ENCODE measurements at places on chromosomes 11 and 22.
A peak's percentile ranks its signal among the peaks of the same experiment; 100 is the strongest.

DNA sequence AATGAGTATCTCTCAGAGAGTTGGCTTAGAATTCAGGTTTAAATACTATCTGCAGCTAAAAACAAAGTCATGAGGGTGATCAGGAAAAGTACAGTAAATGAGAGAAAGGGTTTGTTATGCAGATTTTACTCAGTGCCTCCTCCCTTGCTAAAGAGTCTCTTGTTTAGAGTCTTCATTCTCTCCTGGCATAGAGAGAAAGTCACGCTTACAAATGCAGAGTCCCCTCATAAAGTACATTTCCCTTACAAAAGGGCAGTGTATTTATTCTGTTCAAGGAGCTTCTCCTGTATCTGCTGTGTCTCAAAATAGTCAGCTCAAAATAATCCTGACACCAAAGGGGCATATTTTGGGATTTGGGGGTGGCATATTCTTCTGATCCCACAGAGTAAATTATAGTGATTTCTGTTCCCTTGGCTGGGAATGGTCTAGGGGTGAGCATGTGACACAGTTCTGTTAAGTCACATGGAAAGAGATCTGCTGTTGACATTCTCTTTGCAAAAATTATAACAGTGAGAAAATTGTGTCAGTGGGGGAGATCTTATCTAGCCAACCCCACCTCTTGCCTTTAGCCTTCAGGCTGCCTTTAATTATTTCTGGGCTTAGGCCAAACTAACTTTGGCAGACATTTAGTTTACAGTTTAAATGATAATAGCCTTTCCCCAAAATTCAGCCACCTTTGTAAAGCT is 102.9 kb downstream of the MTNR1B start:
- H3K4me1 ChIP-seq = no peaks in the 10 kb centered on the region
- no peaks in the 10 kb centered on the region for H3K36me3 ChIP-seq
- no peak for DNase-seq

GRCh38 chr22:22692707-22693530 is 48.5 kb downstream of the GGTLC2 start:
- H3K4me3 ChIP-seq = no peak overlapping the region
- peaks cover 15% of the 10 kb centered on the region for H3K27me3 ChIP-seq
- H3K36me3 ChIP-seq = no peaks in the 10 kb centered on the region
- no peaks in the 10 kb centered on the region for H3K4me1 ChIP-seq
- no peak for DNase-seq

DNA sequence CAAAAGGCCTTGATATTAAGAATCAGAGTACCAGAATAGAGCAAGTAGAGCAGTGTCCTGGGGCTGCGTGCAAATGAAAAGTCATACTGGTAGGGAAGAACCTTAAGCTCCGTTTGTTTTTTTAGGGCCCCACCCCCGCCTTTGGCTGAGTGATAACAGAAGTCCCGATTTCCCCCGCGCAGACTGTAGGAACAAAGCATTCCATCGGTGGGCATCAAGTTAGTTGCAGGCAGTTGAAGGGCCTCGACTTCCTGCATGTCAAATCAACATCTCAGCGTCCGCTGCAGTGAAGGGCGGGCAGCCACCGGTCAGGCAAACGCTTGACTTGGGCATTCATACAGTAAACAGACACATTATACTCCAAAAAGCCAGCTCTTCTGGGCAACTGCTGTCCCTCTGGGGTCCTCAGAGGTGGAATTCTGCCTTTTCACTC is 11.7 kb downstream of the LRP4 start:
- DNase-seq = no peak
- H3K27me3 ChIP-seq = no peaks in the 10 kb centered on the region
- H3K27ac ChIP-seq = peak overlapping the region; percentile 11
- H3K4me1 ChIP-seq = peaks cover 22% of the 10 kb centered on the region
- H3K4me3 ChIP-seq = no peak overlapping the region
- no peaks in the 10 kb centered on the region for H3K36me3 ChIP-seq

GRCh38 chr11:18027475-18027874 is 14.6 kb upstream of the SERGEF start:
- no peak for DNase-seq
- no peaks in the 10 kb centered on the region for H3K36me3 ChIP-seq
- H3K27ac ChIP-seq = no peak overlapping the region

DNA sequence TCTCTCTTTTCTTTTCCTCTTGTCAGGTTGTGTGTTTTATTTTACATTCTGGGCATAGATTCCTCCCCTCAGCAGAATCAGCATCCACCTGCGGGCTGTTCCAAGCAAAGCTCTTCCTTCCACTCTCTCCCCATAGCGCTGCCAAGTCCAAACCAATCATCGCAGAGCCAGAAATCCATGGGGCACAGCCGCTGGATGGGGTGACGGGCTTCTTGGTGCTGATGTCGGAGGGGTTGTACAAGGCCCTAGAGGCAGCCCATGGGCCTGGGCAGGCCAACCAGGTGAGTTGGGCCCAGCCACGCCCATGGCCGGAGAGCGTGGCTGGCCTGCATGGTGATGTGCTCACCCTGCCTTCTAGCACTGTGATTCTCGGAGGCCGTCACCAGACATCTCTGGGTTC is 22.1 kb downstream of the TAB1 start:
- no peak for DNase-seq
- H3K4me3 ChIP-seq = no peak overlapping the region
- H3K4me1 ChIP-seq = peaks cover 2% of the 10 kb centered on the region
- no peak overlapping the region for H3K27ac ChIP-seq

GRCh38 chr22:33706100-33706499 is 214.2 kb downstream of the LARGE1 start:
- peaks cover 56% of the 10 kb centered on the region for H3K4me1 ChIP-seq
- DNase-seq = no peak
- H3K36me3 ChIP-seq = no peaks in the 10 kb centered on the region

DNA sequence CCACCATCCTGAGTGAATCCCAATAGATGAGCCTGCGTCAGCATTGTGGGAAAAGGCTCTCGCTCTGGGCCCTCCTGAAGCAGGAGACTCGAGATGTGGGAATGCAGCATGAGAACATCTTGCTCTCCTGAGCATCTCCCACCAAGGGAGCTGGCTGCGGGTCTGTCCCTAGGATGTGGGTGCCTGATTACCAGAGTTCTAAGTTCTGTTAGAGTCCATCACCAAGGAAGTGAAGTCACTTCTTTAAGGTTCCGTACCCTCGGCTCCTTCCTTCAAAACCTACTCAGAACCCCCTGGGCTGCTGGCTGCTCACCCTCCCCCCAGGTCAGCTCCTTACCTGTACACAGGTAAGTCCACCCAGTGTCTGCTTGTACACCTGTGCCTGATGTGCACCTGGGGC is 100.5 kb upstream of the IGLL5 start:
- no peak overlapping the region for H3K27ac ChIP-seq
- no peaks in the 10 kb centered on the region for H3K4me1 ChIP-seq
- no peaks in the 10 kb centered on the region for H3K36me3 ChIP-seq

GRCh38 chr11:24357620-24358410 is 139.0 kb upstream of the LUZP2 start:
- no peak for DNase-seq
- no peaks in the 10 kb centered on the region for H3K36me3 ChIP-seq
- H3K27me3 ChIP-seq = no peaks in the 10 kb centered on the region
- H3K4me3 ChIP-seq = no peak overlapping the region
- H3K27ac ChIP-seq = no peak overlapping the region
- H3K4me1 ChIP-seq = no peaks in the 10 kb centered on the region

DNA sequence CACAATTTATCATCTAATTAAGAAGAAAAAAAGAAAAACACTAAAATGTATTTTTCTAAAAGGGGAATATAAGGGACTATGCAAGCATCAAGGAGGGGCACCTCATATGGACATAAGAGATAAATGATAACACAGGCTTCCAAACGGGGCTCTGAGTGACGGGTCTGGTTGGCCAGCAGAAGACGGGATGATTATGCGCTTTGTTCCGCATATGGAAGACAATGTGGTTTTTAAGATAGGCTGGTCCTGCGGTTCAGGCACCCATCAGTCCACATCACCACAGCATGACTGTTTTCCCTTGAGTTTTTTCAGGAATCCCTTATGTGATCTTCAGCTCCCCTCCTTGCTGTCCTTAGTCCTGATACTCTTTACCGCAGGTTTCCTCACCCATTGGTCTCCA is 404.6 kb downstream of the OPCML start:
- no peaks in the 10 kb centered on the region for H3K36me3 ChIP-seq
- no peak overlapping the region for H3K27ac ChIP-seq
- no peak overlapping the region for H3K4me3 ChIP-seq
- no peak for DNase-seq
- peaks cover 57% of the 10 kb centered on the region for H3K27me3 ChIP-seq

DNA sequence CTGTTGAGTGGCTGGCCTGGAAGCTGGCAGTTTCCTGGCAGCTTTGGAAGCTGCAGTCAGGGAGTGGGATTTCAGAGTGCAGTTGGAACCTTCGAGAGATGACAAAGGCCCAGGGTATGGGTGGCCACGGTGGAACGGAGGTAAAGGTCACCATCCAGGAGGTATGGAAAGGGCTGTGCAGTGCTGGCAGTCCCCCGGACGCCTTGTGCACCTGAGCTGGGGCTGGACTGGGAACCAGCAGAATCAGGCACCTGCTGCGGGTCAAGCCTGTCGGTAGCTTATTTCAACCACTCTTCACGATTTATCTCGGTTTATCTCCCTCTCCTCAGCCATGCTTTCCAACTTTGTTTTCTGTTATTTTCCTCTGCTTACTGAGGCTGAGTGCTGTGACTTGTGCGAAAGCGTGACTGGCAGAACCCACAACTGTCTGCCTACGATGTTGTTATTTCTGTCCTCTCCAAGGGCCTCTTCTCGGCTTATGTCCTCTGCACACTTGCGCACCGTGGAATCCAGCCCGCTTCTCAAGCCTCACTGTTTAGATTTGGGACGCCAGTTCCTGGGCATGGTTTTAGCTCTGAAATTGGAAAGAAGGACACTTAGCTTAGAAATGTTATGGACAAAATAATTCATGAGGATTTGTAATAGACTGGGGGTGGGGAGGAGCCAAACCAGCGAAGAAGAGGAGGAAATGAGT is 24.0 kb upstream of the ATXN10 start:
- no peak overlapping the region for H3K27ac ChIP-seq
- H3K4me3 ChIP-seq = no peak overlapping the region
- peaks cover 7% of the 10 kb centered on the region for H3K4me1 ChIP-seq
- DNase-seq = no peak

DNA sequence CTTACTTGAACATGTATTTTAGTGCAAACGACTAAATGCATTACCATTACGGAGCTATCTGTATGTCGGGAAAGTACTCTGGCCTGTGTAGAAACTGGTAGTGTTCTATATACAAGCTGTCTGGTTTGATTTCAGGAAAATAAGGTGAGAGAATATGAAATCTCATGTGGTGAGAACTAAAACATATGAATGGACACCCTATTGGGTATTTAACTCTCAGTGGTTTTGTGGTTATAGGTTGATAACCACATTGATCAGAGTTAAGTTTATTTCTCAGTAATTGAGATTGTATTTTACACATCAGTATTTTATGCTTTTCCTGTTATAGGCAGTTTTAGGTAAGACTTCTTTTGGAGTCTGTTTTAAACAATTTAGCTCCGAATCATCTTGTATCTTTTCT is 10.4 kb downstream of the ANO5 start:
- H3K4me3 ChIP-seq = no peak overlapping the region
- H3K27ac ChIP-seq = no peak overlapping the region
- H3K4me1 ChIP-seq = peaks cover 77% of the 10 kb centered on the region
- DNase-seq = no peak

GRCh38 chr11:126703662-126704061 is 296.9 kb downstream of the KIRREL3 start:
- no peak overlapping the region for H3K27ac ChIP-seq
- DNase-seq = no peak
- peaks cover 18% of the 10 kb centered on the region for H3K27me3 ChIP-seq
- H3K4me1 ChIP-seq = peaks cover 17% of the 10 kb centered on the region
- no peaks in the 10 kb centered on the region for H3K36me3 ChIP-seq

DNA sequence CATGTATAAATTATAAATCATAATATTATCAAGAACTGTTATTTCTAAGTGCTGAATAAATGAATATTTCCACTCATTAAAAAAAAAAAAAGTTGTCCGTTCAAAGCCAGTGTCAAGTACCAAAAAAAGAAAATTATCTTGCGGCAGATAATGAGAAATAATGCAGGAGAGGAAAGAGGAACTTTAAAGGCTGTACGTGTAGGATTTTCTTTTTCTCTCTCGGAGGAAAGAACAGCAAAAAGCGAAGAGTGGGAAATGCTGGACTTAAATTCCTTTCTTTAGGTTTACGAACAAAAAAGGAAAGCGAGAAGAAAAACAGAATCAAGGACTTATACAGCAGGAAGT is 999 bp upstream of the CCDC83 start:
- peaks cover 13% of the 10 kb centered on the region for H3K4me1 ChIP-seq
- peak overlapping the region; percentile 91 for H3K27ac ChIP-seq
- DNase-seq = no peak
- no peaks in the 10 kb centered on the region for H3K36me3 ChIP-seq
- no peaks in the 10 kb centered on the region for H3K27me3 ChIP-seq

GRCh38 chr11:17541330-17541885 is 2.8 kb downstream of the USH1C start:
- H3K27ac ChIP-seq = no peak overlapping the region
- H3K4me3 ChIP-seq = no peak overlapping the region
- H3K27me3 ChIP-seq = peaks cover 48% of the 10 kb centered on the region
- H3K36me3 ChIP-seq = no peaks in the 10 kb centered on the region

DNA sequence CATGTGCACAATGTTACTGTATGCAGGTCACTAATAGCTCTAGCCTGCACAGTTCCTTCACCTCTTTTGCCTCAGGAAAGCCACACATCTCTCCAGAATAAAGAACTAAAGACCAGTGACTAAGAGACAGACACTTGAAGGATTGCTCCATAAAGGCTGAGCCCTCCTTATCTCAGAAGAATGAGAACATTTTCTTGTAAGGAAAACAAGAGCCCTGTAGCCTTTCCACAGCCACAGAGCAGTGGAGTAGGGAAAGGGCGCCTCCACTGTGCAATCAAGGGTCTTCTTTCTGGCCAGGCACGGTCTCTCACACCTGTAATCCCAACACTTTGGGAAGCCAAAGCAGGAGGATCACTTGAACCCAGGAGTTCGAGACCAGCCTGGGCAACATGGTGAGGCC is 202.6 kb upstream of the TMEM45B start:
- H3K27ac ChIP-seq = no peak overlapping the region
- H3K4me1 ChIP-seq = no peaks in the 10 kb centered on the region
- no peak overlapping the region for H3K4me3 ChIP-seq
- no peaks in the 10 kb centered on the region for H3K36me3 ChIP-seq
- H3K27me3 ChIP-seq = peaks cover 39% of the 10 kb centered on the region

DNA sequence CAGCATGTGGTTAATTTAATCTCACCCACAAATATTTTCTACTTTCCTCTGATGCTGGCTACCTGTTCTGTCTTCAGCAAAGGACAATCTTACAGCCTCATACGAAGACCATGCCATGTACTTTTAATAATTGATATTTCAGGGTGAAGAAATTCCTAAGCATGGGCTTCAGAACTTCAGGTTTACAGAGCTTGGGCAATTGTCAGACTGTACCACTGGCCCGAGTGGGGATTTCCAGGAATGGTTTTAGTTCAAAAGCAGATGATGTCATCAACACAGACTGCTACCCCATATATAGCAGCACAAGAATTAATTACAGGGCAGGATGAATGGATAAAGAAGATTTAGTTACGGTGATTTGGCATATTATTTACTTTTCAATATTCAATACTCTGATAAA is 171.8 kb downstream of the ETS1 start:
- DNase-seq = no peak
- no peaks in the 10 kb centered on the region for H3K36me3 ChIP-seq
- no peak overlapping the region for H3K4me3 ChIP-seq
- peak overlapping the region; percentile 56 for H3K27ac ChIP-seq

- peaks cover 21% of the 10 kb centered on the region for H3K4me1 ChIP-seq
- no peaks in the 10 kb centered on the region for H3K36me3 ChIP-seq
- H3K4me3 ChIP-seq = no peak overlapping the region
- DNase-seq = no peak
These were observed 3.8 kb downstream of the RSPH14 start for GRCh38 chr22:23137905-23138561.
